ENCODE measurements at places on chromosomes 13 and 19.

- DNase-seq = no peak
Observed at GRCh38 chr19:14470031-14470876, 4.9 kb downstream of the PTGER1 start.

DNA sequence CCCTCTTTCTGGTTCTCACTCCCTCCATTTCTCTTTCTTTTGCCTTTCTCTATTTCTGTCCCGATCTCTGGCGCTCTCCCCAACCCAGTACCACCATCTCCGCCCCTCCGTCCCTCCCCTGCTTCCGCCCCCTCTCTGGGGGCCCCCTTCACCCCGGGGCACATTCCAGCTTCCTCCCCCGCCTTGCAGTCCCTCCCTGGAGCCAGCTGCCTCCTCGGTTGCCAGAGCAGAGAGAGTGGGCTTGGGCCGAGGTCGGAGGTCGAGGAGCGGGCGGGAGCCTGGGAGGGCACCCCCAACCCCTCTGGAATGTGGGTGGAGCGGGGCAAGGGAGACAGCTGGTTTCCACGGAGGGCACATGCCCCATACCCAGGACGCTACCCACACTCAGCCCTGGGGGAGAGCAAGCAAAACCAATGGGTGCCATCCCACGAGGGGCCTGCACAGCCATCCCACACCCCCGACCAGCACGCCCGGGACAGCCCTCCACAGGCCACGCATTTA is 6.5 kb upstream of the CIRBP start:
- DNase-seq = no peak

DNA sequence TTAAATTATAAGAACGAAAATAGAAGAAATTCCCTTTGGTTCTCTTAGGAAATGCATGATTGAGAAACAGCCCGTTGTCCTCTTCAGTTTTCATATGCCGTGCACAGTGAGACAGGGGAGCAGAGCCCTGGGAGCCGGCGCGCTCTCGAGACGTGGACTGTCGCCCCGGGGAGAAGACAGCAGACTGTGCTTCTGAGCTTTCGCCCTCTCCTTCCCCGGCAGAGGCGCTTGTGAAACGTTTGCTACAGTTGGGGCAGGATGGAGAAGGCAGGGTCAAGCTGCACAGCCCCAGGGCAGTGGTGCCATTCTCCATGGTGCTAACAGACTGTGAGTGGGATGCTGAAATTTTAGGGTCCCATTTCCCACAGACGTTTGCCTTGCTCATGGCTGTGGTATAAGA is 192.2 kb upstream of the KL start:
- no peak for DNase-seq

DNA sequence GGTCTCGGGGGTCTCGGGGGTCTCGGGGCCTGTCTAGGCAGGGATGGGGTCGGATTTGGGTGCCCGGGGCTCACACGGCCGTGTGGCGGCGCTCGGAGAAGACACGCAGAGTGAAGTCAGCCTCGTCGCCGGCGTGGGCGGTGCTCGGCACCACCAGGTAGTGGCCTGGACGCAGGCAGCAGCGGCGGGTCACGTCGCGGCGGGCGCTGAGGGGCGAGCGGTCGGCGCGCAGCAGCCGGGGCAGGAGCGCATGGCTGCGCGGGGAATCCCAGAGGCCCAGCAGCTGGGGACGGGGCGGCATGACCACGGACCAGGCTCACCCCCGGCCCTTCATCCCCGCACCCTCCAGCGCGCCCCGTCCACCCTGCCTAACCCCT is 8.2 kb downstream of the CAPN12 start:
- DNase-seq = no peak

- DNase-seq = no peak
Observed at GRCh38 chr19:1567848-1568227, 287 bp downstream of the MEX3D start.

- DNase-seq = no peak
Observed at GRCh38 chr19:7395360-7396066, 46.8 kb downstream of the ARHGEF18 start.

DNA sequence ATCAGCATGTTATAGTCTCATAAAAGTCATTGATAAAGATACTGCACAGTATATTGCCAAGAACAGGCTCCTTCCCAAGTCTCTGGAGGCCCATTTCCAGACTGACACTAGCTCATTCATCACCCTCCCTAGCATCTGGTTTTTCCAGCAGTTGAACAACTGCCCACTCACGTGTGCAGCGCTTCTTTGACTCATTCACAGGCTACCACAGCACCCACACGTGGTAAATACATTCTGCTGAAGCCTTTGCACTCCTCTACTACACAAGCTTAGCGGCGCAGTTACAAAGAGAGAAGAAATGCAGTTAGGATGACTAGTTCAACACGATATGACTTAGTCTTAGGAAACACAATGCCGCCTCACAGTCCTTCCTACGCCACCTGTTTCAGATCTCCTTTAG is 87.7 kb downstream of the DOCK9 start:
- peak; percentile 55 for DNase-seq

GRCh38 chr13:111665691-111666095 is 345.3 kb downstream of the TEX29 start:
- DNase-seq = no peak

GRCh38 chr19:7652061-7652641 is 15.2 kb downstream of the STXBP2 start:
- DNase-seq = peak; percentile 19

GRCh38 chr19:28066161-28066560 is 1146.8 kb downstream of the UQCRFS1 start:
- no peak for DNase-seq

GRCh38 chr13:46097015-46097414 is 7.8 kb downstream of the CPB2 start:
- no peak for DNase-seq

- no peak for DNase-seq
Observed at GRCh38 chr13:33172911-33173310, 112.6 kb downstream of the STARD13 start.

DNA sequence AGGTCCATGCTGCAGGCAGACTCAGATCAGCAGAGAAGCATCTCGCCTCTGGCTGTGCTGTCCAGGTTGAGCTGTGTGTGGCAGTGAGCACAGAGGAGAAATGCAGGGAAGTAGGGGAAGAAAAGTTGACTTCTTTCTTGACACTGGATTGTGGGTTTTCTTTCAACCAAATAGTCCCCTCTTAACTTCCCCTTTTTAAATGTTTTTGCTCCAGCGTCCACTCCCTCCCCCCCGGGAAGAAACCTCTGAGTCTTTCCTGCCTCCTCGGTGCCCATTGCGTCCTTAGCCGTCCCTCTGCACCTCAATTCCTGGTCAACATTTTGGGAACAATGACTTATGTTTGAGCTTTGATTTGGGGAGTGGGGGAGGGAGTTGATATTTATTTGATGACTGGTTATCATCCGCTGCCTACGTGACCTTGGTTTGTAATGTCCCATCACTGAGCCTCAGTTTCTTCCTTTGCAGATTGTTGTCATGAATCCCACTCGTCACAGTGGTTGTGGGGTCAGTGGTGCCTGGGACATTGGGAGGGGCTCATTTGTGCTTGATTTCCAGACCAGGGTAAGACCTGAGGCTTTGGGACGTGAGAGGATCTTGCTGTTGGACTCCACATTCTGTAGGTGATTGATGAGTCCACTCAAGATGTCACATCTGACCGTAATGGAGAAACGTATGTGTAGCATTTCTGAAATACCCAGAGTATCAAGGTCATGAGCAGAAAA is at the start of gene LILRB2:
TSS of gene LILRB2 (minus strand) at position 104 of the 722 bp plus-strand sequence. CDS start 614 bp downstream, outside the sequence.
- no peak for DNase-seq

DNA sequence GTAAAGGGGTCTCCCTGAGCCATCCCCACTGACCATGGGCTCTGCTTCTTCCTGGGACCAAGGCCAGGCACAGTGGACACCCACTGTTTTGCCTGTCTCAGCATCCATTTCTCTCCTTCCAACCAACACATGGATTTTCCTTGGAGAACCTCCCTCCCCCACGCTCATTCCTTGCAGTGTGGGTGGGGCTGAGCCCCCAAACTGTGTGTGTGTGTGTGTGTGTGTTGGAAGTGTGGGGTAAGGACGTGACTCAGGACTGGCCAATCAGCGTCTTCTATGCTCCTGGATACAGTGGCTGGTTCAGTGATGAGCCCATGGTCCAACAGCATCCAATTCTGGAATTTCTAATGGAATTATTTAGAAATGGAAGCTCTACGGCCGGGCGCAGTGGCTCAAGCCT is 18.7 kb downstream of the CEBPA start:
- DNase-seq = no peak

DNA sequence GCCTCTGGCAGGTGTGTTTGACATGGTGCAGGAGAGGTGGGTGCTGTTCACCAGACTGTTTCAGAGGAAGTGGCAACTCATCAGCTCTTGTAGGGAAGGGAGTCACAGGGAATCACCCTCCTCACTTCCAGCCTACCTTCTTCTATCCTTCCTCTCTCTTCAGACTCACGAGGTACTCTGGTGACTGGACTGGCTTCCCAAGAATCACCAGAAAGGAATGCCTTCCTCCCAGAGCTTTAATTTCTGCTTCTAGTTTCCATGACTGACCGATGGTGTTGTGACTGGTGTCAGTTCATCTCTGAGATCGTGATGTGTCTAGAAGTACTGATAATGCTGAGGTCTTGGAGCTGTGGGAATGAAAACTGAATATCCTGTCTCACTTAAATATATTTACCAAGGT is 247.3 kb downstream of the KCTD12 start:
- DNase-seq = no peak

DNA sequence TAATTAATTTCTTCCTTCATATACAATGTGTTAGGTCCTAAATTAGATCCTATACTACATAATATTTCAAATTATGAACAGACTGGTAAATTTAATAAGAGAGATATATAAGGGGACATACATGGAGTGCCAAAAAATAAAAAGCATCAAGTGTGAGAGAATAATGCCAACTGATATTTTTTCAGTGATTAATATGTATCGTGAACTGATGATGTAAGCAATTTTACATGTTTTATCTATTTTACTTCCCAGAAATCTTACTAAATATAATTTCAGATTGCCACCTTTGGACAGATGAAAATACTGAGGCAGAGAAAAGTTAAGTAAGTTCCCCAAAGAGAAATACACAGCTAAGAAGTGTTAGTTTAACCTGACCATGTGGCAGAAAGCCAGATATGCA is 870.8 kb downstream of the SLITRK5 start:
- no peak for DNase-seq

All from BJ (cell line).